ENCODE measurements at places on chromosomes 13 and 19.

- no peak for DNase-seq
Measured at GRCh38 chr13:62357887-62358645, 942.4 kb upstream of the PCDH20 start.

DNA sequence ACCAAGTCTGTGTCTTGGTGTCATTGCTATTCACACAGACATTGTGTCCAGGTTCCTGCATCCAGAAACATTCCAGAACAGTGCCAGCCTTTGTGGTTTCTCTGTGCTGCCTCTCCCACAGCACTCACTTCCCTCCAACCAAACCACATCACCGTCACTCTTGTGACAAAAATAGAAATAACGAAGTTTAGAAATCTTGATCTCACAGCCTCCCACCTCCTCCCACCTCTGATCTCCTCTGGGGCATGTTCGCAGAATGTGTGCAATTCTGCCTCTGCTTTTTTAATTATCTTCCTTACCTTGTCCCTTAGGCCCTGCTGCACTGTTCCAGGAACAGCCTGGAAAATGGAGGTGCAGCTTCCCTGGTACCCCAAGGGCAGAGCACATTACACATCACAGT is 8.7 kb upstream of the SERPINE3 start:
- no peak for DNase-seq

GRCh38 chr19:3405261-3405653 is 38.9 kb downstream of the NFIC start:
- no peak for DNase-seq

- DNase-seq: no peak
Measured at GRCh38 chr13:19151581-19152263, 29.9 kb downstream of the TUBA3C start.

DNA sequence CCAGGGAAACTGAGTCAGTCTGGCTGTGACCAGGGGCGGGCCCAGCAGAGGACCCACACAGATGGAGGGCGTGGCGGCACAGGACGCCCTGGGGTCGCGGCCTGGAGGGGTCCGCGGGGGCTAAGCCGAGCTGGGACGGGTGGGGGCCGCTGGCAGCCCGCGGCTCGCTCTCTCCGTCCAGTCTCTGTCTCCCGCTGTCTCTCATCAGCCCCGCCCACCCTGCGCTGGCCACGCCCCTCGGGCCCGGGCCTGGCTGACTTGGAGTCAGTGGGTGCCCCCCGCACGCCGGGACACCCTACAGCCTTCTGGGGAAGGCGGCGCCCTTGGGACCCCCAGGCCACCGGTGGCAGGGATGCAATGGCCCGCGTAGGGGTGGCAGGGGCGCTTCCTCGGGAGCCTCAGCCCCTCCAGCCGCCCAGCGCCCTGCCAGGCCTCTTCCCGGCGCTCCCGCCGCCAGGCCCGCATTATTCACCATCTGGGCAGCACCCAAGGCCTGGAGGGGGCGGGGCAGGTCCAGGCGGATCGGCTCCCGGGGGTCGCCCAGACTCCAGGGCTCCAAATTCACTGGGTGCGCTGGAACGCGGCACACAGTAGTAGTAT is at the start of gene TBXA2R:
TSS of gene TBXA2R (minus strand) at position 186 of the 600 bp plus-strand sequence. CDS start 6,241 bp downstream, outside the sequence.
- peak; percentile 52 for DNase-seq

DNA sequence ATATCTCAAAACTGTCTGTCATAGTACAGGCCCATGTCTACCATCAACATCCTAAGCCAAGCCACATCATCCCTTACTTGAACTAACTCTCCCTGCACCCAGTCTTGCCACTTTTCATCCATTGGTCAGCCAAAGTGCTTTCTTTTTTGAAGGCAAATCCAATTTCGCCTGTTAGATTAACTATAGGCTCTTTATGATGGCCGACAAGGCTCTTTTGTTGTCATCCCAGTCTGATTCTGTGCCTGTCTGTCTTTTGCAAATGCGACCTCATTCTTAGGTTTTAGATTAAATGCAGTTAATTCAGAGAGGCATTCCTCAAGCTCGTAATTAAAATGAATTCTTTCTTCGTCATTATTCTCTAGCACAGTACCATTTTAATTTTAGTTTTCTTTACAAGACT is 148.3 kb downstream of the HS6ST3 start:
- no peak for DNase-seq

DNA sequence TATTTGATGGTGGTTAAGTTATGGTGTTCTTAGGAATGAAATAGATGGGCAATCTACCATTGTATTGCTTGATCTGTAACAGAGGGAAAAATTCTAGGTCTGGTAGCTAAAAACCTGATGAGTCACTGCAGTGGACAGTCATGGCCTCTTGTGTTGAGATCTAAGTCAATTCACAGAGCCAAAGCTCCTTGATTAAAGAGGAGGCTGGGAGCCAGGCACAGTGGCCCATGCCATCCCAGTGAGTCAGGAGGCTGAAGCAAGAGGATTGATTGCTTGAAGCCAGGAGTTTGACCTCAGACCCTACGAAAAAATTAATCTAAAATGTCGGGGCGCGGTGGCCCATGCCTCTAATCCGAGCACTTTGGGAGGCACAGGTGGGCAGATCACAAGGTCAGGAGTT is 67.1 kb upstream of the KPNA3 start:
- no peak for DNase-seq

- peak; percentile 61 for DNase-seq
Measured at GRCh38 chr19:3224346-3225168, at the start of gene CELF5. TSS of gene CELF5 (plus strand) at chr19:3224661. CDS start at chr19:3224740, 79 bp downstream.

DNA sequence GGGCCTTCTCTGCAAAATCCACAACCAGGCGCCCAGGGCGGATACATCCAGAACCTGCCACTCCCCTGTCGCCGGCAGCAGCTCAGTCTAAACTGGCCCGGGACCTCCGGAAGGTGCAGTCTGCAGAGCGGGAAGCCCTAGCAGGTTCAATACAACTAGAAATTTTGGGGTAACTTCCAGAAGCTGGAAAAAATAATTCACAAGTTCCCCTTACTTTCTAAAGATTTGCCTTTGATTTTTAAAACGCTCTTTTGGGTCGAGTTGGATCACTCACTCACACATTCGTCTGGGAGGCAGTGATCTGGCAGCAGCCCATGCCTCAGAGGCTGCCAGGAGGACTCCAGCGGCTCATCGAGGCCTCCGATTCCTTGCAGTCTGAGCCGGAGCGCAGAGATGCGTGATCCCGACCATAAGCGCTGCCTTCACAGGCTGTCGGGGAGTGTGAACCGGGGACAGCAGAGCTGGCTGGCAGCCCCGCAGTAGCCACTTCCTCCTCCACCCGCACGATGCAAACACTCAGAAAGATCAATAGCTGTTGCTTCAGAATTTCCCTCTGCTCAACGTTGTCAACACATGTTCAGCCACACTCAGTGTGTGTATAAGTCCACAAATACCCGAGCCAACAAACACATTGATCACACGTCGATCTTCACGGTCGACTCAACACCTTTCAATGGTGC is 35.6 kb upstream of the ZNF507 start:
- DNase-seq: no peak

GRCh38 chr19:20969498-20969897 is 46.4 kb downstream of the ZNF85 start:
- no peak for DNase-seq

- no peak for DNase-seq
Measured at GRCh38 chr13:31772231-31772630, 32.9 kb downstream of the RXFP2 start.

DNA sequence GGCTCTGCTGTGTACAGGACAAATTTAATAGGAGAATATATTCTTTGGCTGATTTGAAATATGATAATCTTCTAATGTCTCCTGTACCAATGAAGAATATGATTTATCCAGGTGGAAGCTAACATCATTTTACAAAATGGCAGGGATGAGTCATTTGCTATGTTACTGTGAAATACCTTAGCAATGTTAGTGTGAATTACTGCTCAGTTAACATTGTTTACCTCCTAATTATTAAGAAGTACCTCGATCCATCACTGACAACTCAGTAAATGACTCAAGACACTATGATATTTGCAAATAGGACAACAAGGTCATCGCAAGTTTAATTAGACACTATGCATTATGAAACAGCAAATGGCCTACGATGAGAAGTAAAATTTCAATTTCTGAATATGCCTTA is 309.1 kb upstream of the EDNRB start:
- DNase-seq: no peak

- no peak for DNase-seq
Measured at GRCh38 chr13:111625526-111626315, 305.3 kb downstream of the TEX29 start.

GRCh38 chr13:75788481-75788981 is 152.4 kb downstream of the LMO7 start:
- DNase-seq: no peak

GRCh38 chr19:29687244-29687896 is 22.1 kb downstream of the PLEKHF1 start:
- no peak for DNase-seq

- DNase-seq: no peak
Measured at GRCh38 chr19:28396287-28396831, 816.6 kb downstream of the UQCRFS1 start.

DNA sequence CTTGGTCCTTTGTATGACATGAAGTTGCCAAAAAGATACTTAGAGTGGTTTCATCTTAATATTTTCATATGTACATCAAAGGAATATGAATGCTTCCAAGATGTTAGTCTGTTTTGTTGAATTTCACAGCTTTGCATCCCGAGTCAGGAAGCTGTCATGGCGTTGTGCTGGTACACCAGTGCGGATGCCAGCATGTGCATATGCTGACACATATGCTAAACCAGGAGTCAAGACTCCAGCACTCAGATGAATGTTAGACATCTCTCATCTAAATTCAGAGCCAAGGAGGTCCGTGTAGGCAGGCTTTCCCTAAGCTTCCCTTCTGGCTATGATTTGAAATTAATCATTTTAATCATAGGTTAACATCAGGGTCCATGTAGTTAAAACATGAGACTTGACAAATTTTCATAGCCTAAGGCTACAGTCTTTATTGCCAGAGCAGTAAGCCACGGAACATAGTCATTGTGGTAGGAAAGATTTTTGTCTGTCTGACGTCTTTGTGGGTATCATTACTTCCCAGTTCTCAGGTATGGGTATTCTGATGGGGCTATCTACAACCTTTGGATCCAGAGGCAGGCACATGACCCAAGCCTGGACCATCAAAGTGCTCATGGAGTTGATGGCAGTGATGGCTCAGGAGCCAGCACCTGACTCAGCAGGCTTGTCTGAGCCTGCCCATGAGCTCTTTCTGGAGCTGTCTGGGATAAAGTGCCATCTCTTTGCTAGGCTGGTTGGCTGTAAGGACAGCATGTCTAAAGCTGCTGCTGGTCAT is 246.1 kb downstream of the KCNRG start:
- no peak for DNase-seq

DNA sequence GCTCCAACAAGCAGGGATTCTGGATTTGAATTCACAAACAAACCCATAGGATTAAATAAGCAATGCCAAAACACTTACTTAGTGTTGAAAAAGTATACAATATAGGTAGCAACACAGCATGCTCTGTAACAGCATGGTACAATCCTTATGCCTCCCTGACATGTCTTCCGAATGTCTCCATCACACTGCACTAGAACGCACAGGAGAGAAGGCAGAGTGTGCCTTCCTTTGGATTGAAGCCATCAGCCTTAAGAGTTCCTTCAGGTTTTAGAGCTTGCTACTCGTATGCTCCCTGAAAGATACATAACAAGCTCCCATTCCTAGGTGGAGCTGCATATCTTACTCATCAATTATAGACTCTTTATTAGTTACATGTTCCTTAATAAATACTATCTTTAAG is 1573.9 kb upstream of the PRR20A start:
- DNase-seq: no peak

GRCh38 chr19:8614455-8614854 is 3.9 kb upstream of the ADAMTS10 start:
- no peak for DNase-seq

- no peak for DNase-seq
Measured at GRCh38 chr19:49758292-49758691, 4.8 kb downstream of the TSKS start.

DNA sequence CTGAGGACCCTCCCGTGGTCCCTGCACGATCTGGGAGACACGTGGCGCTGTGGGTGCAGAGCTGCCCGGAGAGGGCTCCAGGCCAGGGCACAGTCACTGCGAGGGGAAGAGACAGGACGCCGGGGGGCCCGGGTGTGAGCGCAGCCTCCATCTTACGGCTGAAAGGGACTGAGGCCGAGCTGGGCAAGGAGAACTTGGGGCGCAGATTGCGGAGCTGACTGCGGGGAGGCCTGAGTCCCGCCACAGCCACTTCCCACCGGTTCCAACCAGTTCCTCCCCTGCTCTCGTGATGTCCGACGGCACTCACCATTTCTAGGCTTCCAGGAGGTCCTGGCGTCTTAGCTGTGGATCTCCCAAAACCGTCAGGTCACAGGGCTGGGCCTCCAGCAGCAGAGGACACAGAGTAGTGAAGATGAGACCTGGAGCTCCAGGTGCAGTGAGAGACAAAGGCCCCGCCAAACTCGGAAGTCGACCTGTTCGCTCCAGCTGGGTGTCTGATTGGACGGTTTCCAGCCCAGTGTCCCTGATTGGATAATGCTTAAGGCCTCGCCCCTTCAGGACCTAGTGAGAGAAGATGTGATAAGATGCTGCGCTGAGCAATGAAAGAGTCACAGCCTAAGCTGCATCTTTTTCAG is 4.8 kb upstream of the ZNF253 start:
- peak; percentile 70 for DNase-seq

DNA sequence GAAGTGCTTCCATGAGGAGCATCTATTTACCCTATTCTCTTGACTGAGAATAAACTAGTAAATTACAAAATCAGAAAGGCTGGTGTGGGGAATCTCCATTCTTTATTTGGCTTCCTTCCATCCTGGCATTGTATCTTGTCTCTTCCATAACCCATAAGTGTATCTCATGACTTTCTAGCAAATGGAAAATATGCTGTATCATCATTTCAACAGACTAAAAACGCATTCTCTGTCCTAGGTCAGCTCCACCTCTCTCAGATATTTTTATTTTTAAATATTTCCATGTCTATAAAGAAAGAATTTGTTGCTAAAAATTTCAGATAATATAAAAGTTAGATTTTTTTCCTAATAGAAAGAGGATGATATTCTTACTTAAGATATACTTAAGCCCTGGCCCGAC is 154.2 kb upstream of the MYO16 start:
- no peak for DNase-seq

GRCh38 chr19:38849860-38850435 is at the start of gene HNRNPL:
TSS of gene HNRNPL (minus strand) at chr19:38849986. CDS start at chr19:38849966, 20 bp downstream.
- DNase-seq: peak; percentile 100

DNA sequence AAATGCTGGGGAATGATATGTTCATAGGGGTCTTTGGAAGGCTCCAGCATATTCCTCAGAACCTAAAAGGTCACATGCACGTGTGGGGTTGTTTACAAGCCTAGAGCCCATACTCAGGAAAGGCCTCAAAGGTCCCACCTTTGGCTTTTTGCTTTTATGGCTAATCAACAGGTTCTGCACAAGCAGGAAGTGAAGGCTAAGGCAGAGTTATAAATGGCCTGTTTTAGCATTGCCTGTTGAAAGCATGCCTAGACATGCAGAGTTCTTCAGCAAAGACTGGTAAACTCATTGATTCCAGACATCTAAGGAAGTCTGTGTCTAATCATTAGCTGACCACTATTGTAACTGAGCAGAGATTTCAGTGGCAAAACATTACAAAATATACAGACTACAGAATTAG is 198.3 kb downstream of the KCNRG start:
- no peak for DNase-seq

DNA sequence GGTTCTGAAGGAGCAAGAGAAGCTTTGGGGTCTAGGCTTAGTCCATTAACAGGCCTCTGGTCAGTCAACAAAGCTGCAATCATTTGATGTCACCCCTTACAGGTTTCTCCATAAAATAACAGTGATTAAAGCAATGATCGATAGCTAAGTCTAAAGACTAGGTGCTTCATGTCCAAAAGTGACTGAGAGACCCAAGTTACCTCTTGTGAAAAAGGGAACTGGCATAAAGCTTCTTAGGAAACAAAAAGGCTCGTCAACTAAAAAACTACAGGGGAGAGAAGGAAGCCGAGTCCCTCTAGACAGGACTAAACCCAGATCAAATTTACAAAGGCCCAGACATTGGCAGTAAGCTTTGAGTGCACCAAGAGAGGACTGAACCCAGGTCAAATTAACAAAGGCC is 2.2 kb downstream of the DCUN1D2 start:
- DNase-seq: no peak

All from CD4-positive, alpha-beta T cell treated with Interleukin-21 for 1 hour (primary cell).